Panc1 (cell line): ENCODE measurements at places on chromosomes 7 and 10. TPM values are rescaled to one million over a fixed set of nuclear protein-coding genes. Genes with fewer than 3 reads are reported as not detected.
A peak's percentile ranks its signal among the peaks of the same experiment; 100 is the strongest.

Gene HPS1
- total RNA-seq: 146 TPM

DNA sequence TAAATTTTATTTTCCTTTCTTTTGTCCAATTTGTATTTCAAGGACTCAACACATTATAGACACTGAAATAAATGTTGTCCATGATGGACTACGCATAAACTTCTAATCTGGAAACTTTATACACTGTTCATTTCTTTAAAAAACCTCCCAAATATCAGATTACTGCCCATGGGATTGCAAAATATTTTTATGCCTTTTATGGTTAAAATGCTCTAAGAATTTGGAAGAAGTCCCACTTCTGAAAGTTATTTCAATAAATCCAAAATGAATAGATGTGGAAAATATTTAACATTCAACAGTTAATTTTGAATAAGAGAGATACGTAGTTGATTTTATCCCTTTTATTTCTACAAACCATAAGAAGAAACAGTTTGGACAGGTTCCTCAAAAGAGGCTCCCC lies 46.1 kb downstream of the CABCOCO1 start:
- no peak overlapping the region for H3K4me3 ChIP-seq
- no peaks in the 10 kb centered on the region for H3K27me3 ChIP-seq
- H3K4me1 ChIP-seq: 0 out of 2 replicates have a peak, but pooled peaks cover 6% of the 10 kb centered on the region
- DNase-seq: no peak

Gene DDC
- total RNA-seq: not detected

DNA sequence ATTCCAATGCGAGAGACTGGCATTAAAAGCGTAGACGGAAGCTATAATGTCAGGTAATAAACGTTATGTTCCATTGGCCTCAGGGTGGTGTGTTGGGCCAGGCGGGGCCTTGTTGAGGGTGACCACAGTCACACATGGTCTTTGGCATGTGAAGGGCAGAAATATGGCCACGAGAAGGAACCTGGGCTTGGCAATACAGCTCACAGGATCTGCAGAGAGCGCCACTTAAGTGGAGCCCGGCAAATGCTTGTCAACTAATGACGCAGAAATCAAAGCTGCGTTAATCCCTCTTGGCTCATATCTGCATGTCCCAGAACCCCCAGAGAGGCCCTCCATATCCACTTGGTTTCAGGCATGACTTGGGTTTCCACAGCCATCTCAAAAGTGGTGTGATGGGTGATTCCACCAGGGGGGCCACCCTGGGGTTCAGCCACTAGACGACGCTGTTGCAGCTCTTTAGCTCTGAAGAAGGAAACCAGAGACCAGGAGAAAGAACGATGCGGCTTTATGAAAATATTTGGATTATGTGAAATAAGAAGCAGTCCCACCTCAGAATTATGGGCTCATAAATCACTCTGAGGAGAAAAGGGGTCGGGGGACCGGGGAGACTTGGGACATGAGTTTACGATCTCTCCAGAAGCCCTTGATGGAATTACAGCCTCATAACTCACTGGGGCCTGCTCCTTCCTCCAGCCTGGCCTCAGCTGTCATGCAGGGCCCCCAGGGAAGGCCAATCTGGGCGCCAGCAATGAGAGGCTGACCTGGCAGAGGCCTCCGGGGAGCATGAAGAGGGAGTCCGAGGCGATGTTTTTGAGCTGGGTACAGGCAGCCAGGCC lies 462.5 kb downstream of the PLXNA4 start:
- H3K36me3 ChIP-seq: no peaks in the 10 kb centered on the region
- H3K4me3 ChIP-seq: no peak overlapping the region
- no peak overlapping the region for H3K27ac ChIP-seq
- H3K4me1 ChIP-seq: no peaks in the 10 kb centered on the region

DNA sequence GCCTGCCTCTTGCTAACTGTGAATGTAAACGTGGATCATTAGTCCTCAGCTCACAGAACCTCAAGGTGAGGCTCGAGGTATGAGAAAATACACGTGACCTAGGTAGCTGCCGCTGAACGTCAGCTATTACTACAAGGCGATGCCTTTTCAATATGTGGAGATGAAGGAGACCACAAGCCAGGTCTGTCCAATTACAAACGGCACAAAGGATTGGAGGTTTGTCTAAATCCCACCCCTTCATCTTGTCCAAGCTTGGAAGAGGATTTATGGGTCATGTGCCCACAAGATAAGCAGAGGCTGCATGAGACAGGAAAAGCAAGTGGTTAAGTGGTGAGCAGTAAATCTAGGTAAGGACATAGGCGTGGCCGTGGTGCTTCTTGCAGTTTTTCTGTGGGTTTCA lies 3.4 kb downstream of the H2BK1 start:
- H3K27ac ChIP-seq: no peak overlapping the region
- no peaks in the 10 kb centered on the region for H3K27me3 ChIP-seq
- no peak overlapping the region for H3K4me3 ChIP-seq
- no peaks in the 10 kb centered on the region for H3K4me1 ChIP-seq

DNA sequence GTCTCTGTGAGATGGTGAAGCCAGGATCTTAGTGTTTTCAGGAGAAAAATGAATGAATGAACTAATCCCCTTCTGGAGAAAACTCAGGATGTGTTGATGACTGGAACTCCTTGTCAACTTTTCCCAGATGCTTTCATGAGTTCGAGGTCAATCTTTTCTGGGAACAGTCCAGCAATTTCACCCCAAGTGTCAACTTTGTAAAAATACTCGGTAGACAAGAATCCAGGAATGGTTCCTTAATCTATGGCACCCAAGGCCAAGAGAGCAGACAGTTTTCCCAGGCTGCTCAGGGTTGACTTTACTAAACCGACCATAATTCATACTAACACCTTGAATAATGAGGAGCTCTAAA lies 31.1 kb upstream of the LYZL1 start:
- no peaks in the 10 kb centered on the region for H3K36me3 ChIP-seq
- H3K4me1 ChIP-seq: peaks cover 17% of the 10 kb centered on the region
- no peak overlapping the region for H3K4me3 ChIP-seq
- H3K27ac ChIP-seq: peak overlapping the region; percentile 67
- no peak for DNase-seq
- H3K27me3 ChIP-seq: no peaks in the 10 kb centered on the region

- H3K36me3 ChIP-seq: no peaks in the 10 kb centered on the region
- no peak overlapping the region for H3K4me3 ChIP-seq
- no peaks in the 10 kb centered on the region for H3K27me3 ChIP-seq
- no peak for DNase-seq
Observed at GRCh38 chr7:55381189-55381588, 16.1 kb downstream of the LANCL2 start.

DNA sequence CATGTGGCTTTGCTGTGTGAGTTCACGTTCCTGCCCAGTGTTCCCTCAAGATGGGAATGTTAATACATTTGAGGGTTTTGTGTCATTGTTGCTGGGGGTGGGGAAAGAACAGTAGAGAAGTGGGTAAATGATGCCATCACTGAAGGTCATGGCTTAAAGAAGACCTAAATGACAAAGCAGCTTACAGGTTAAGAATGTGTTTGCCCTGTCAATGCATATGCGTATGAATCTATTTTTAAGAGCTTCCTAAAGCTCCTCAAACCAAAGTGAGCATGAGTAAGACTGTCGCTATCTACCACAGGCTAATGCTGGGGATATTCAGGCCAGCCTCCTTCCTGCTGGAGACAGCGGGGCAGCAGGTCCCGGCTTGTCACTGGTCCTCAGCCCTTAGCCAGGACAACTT lies 162.9 kb downstream of the CREB5 start:
- no peaks in the 10 kb centered on the region for H3K36me3 ChIP-seq
- no peak for DNase-seq
- peaks cover 29% of the 10 kb centered on the region for H3K27me3 ChIP-seq
- no peaks in the 10 kb centered on the region for H3K4me1 ChIP-seq
- no peak overlapping the region for H3K27ac ChIP-seq

Gene INA
- total RNA-seq: 0.08 TPM

DNA sequence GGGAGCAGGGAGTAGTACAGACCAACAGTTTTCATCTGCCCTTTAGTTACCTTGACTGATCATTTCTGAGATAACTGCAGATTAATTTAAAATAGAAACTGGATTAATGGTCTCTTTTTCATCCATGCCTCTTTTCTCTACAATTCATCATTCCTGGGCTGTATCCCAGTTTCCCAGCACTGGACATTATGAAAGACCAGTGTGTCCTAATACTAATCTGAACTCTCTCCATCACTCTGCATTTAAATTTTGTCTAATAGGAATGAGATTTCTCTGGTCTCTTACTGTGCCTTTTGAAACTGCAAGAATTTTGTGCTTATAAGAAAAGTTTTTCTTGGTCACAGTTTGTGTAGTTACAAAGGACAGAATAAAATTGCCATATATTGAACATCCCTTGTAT lies 12.7 kb downstream of the PLEKHA8 start:
- no peak overlapping the region for H3K4me3 ChIP-seq
- H3K27me3 ChIP-seq: no peaks in the 10 kb centered on the region
- H3K27ac ChIP-seq: no peak overlapping the region
- no peak for DNase-seq
